Uterus (tissue), 4 donors: ENCODE measurements at places on chromosomes 2 and 18. TPM values are rescaled to one million over a fixed set of nuclear protein-coding genes. Genes with fewer than 3 reads are reported as not detected.

The KIF1A gene
- not detected for total RNA-seq

The POTEF gene
- total RNA-seq = not detected

DNA sequence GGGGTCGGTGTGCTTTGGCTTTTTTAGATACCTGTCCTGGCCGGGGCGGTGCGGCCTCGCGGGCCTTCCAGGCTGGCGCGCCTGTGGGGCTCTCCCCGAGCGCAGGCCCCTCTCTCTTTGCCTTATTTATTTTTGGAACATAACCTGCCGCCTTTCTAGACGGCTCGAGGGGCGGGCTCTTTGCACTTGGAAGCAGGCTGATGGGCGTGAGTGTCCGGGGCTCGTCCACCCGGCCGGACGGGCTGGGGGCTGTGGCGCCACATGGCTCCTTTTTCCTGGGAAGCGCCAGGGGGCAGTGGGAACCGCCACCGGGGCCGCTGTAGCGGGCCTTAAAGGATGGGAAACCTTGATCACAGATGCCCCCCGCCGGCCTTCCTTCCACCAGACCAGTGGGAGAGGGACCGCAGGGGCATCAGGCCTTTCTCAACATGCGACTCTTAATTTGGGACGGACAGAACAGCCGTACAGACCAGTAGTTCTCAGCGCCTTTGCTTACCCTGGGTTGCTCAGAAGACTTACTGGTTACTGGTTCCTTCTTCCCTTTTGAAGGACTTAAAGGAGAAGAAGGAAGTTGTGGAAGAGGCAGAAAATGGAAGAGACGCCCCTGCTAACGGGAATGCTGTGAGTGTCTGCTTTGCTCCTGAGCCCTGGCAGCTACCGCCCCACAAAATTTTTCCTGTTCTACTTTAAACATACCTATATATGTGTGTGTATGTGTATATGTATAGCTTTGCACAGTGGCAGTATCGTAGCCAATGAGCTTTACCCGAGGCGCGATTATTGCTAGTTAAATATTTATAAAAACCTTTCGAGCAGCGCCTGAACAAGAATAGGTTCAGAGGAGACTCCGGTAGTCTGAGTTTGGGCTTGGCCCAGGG, 2.7 kb downstream of the PTMA start:
- DNase-seq = peak; percentile 38

- DNase-seq = no peak
Measured at GRCh38 chr2:10897956-10898355, 13.8 kb upstream of the KCNF1 start.

- no peak for DNase-seq
Measured at GRCh38 chr2:12141618-12142258, 395.3 kb downstream of the LPIN1 start.

GRCh38 chr2:29879456-29879855, 41.9 kb downstream of the ALK start:
- no peak for DNase-seq

DNA sequence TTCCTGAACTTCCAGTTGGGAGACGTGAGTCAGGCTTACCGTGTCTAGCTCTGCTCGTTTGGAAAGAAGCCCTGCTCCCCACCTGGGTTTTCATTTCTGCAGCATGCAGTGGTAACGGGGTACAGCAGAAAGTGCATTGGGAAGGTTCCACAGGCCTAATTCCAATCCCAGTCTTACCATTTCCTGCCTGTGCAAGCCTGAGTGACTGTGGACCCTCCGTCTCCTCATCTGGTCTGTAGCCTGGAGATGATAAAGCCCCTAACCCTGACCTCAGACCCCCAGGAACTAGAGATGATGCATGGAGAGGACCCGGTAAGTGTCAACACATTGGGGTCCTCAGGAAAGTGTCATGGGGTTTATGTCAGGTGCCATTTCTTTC, 5.8 kb upstream of the PSD4 start:
- no peak for DNase-seq

The PJVK gene
- not detected for total RNA-seq

DNA sequence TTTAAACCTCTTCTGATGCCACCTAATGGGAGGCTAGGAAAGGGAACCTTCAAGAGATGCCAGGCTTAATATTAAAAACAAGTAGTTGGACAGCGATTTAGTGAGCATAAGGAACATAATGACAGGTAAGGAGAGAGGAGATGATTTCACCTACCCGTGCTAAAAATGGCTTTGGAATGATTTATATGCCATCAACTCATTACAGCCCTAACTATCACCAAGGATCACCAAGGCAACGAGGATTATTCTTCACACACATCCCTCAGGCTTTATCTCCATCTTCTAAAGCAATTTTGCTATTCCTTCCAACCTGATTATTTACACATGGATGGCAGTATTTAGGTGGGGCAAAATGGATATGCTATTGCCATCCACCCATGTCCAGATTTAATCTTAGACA, 237.8 kb downstream of the DCC start:
- no peak for DNase-seq

DNA sequence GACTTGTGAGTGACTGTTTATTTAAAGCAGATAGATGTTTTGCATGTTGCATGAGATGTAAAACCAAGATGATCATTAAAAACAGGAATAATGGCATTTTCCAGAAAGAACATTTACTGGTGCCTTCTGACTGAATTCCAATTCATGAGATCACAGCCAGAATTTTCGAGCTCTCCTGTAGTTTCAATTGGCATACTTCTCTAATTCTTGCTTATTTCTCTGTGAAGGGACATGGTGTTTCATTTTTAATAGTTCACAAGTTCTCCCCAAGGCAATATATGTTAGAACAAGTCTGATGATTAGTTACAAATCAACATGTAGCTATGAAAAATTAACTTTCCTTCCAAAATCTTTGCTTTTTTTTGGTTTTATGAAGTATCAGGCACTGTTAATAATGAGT, 105.7 kb downstream of the PDE1A start:
- no peak for DNase-seq

DNA sequence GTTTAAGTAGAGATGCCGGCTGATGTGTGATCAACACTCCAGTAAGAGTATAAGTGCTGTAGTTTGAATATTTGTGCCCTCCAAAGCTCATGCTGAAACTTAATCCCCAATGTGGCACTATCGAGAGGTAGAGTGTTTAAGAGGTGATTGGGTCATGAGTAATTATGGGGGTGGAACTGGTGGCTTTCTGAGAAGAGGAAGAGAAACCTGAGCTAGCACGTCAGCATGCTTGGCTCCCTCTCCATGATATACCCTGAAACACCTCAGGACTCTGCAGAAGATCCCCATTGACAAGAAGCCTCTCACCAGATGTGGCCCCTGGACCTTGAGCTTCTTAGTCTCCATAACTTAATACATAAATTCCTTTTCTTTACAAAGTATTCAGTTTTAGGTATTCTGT, 584.8 kb downstream of the TSN start:
- no peak for DNase-seq

The TBC1D8 gene
- 16.7 TPM for total RNA-seq

The DNMT3A gene
- total RNA-seq = 45.6 TPM

- DNase-seq = no peak
Measured at GRCh38 chr18:45374878-45375630, 240.2 kb upstream of the SLC14A2 start.

The NDC80 gene
- total RNA-seq = 1.3 TPM

DNA sequence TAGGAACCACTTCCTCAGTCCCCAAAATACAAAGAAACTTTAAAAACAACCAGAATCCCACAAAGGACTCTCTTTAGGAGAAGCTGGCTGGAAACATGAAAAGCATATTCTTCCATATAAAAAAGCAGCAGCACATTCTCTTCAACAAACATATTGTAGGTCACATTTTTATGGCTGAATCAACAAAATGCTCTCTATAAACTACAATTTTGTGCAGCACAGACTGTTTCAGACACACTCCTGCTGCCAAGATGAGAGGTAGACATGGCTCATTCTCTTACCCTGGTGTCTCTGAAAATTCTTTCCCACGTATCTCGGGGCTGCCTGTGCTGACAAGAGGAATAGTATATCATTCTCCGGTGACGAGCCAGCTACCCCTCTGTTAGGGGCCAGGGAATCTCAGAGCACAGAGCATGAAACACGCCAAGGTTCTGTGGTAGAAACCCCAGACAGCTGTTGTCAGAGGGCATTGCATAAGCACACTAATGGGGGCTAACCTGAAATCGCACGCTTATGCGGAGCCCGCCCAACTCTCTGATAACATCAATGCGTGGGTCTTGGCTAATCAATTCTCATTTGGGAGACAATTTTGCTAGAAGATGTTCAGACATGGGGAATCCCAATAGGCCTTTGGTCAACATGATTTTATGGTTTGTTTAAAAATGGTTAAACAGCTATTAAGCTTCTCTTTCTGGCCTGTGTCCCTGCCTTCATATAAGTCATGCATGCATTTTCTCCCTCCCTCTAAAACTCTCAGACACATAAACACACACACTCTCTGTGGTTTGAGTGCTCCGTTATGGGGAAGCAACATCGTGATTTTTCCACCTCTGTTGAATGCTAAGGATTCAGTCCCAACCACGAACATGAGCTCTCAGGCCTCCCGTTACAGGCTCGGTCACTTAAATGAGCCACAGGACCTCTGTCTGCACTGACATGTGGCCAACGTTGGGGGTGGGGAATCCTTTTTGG, 177.5 kb downstream of the INO80D start:
- no peak for DNase-seq

DNA sequence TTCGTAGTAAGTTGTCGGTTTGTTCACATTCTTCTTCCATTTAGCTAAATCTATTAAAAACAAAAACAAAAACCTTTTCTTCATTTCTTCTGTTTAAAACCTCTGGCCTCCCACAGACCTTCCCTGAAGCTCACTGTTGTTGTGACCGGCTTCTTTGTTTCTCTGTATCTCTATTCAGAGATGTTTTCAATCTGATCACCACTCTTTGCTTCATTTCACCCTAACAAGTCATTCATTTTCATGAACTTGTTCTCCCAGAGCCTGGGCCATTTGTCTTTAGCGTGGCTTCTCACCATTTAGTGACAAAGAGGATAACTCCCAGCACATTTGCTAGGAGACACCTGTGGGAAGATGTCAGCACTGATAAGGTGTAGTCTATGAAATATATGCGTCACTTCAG, 794.2 kb downstream of the ERBB4 start:
- no peak for DNase-seq

- no peak for DNase-seq
Measured at GRCh38 chr18:10797896-10798295, 272.1 kb downstream of the NAPG start.

The TLX2 gene
- not detected for total RNA-seq

GRCh38 chr2:195559431-195559914, 97.6 kb upstream of the SLC39A10 start:
- no peak for DNase-seq

DNA sequence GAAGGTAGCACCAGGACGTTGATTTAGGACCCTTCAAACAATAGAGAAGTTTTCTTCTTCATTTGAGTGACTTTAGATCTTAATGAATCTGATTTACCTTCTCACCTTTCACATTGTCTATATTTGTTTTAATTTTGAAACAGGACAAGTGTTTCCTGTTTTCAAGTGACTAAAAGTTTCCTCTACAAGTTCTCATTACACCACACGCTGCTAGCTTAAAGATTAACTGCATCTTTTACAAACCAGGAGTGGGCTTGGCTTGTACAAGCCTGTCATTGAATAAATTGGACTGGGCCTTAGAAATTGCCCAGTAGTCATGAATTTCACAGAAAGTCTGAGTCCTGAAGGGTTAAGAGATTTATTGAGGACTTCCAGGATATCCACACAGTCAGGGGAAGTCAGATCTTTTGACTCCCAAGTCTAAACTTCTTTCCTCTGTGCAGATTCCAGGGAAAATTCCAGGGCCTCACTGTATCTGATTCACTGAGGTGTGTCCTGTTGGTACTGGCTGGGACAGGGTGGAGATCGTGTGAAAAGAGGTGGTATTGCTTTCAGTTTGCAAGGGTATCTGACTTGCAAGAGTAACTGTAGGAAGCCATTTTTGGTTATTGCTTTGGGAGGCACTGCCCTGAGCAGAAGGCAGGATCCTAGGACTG, 3.4 kb downstream of the SGPP2 start:
- no peak for DNase-seq

The CHRND gene
- total RNA-seq = not detected
